ENCODE measurements at places on chromosomes 16 and 17.

DNA sequence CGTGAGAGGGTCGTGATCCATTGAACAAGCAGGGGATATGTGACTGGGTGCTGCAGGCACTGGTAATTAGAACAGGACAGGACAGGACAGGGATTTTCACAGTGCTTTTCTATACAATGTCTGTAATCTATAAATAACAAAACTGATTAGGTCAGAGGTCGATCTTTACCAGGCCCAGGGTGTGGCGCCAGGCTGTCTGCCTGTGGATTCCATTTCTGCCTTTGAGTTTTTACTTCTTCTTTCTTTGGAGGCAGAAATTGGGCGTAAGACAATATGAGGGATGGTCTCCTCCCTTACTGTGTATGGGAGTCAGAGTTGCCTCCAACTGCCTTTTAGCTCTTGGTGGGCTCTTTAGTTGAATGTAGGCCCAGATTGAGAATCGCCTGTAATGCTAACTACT, 1.5 kb upstream of the ZNF764 start:
- DNase-seq = no peak

- no peak for DNase-seq
These were observed 77.3 kb upstream of the ASIC2 start for GRCh38 chr17:33370401-33370800.

DNA sequence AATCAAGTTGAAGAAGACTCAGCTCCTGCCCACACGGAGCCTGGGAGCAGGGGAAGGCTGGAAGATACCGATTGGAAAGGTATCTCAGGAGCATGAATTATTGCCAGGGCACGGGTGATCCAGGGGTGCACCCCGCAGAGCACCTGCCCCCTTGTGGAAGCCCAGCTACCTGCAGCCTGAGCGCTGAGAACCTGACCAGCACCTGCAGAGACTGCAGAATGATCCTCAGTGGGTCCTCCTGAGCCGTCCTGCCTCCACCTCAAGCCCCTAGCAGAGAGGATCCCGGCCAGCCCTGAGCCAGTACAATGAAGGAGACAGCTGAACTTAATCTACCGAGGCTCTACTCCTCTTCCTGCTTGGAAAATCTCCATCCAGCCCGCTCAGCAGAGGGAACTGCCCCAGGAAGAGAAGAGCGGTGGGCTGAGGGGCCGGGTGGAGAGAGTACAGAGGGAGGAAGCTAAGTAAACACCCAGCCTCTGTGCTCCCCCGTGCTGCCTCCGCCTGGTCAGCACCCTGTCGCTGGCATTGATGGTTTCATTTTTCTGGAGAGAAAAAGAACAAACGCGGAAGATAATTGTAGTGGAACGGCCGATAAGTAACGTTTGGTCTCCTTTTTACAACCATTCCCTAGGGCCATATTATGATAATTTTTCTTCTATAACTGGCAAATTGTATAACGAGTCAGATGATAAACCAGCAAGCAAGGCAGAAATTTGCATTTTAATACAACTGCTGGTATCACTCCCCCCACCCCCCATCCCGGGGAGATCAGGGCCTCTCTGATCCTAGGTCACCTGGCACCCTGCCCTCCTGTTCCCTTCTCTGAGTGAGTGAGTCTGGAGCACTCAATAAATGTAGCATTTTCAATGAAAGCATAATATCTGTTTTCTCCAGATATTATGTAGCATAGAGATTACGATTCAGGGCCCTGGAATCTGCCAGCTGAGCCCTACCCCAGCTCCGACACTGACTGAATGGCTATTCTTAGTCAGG, 204.5 kb upstream of the RPL38 start:
- peak; percentile 2 for DNase-seq

- DNase-seq = no peak
These were observed 169.0 kb upstream of the HS3ST3A1 start for GRCh38 chr17:13770702-13771101.

GRCh38 chr17:65690626-65691310, 129.3 kb upstream of the AXIN2 start:
- DNase-seq = no peak

- DNase-seq = no peak
These were observed at the start of gene TLCD1 for GRCh38 chr17:28726226-28726626. Gene TLCD1, minus strand, starts transcription at chr17:28726233. Its CDS starts 136 bp downstream, at chr17:28726097.

GRCh38 chr16:1443403-1443973, 868 bp downstream of the CCDC154 start:
- no peak for DNase-seq

DNA sequence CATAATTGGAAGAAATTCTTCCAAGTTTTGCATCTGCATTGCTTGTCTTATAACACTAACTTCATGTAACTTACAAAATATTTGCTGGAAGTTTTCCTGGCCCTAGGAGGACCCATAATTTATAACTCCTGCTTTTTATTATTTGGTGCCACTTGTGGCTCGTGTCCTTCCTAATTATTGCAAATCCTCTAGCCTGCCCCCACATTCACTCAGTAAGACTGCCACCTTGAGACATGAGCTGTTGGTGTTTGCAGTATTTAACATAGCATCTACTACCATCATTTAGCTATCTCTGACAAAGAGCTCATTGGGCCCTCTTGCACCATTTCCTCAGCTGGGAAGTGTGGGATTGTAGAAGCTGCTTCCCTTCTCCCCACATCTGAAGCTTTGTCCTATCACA, 49.5 kb downstream of the FTO start:
- no peak for DNase-seq

DNA sequence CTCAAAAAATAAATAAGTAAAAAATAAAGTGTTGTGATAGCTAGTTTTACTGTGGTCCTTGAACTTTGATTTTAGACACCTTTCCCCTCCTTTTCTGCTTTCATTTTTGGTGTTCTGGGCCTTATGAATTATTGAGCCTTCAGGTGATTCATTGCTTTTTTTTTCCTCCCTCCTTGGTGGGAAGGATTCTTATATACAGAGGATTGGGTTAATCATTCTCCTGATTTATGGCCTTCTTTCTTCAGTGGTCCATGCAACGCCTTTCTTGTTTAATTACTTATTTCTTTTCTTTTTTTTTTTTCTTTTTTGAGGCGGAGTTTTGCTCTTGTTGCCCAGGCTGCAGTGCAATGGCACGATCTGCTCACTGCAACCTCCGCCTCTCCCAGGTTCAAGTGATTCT, 8.0 kb upstream of the MYL4 start:
- peak; percentile 96 for DNase-seq

DNA sequence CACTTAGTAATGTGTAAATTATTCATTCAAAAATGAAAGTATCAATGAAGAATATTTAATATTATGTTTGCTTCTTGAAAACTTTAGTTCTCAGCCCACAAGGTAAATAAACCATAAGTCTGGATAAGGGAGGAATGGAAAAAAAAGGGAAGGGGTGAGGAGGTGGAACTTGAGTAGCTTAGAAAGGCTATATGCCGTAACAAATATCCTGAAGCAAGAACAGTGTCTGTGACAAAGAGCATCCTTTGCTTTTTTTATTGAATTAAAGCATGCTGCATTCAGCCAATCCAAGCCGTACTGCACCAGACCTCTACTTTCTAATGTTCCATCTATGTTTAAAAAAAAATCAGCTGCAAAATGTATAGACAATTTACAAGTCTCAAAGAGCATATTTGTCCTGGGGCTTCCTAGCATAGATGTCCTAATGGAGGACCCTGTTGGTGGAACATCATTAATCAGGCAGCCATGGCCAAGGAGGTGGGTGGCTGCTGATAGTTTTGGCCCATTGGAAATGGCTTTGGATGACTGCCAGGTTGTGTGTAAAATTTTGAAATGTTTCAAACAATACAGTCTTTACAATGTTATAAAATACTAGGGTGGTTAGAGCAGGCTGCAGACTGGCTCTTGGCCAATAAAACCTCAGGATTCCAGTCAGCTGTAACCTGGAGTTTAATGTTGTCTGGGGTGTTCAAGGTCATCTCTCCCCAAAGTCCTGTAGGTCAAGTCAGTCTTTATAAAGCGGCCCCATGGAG, 895.8 kb upstream of the SOX9 start:
- DNase-seq = peak; percentile 33

GRCh38 chr16:83701494-83701893, 106.3 kb upstream of the HSBP1 start:
- peak; percentile 51 for DNase-seq

GRCh38 chr16:1571012-1571671, 37.7 kb downstream of the TMEM204 start:
- no peak for DNase-seq

- DNase-seq = peak; percentile 19
These were observed 4.9 kb downstream of the MYLK3 start for GRCh38 chr16:46743232-46743719.

GRCh38 chr16:85777583-85778310, 21.6 kb downstream of the EMC8 start:
- peak; percentile 57 for DNase-seq

- no peak for DNase-seq
These were observed 63.9 kb upstream of the DNAJA2 start for GRCh38 chr16:47037396-47037745.

DNA sequence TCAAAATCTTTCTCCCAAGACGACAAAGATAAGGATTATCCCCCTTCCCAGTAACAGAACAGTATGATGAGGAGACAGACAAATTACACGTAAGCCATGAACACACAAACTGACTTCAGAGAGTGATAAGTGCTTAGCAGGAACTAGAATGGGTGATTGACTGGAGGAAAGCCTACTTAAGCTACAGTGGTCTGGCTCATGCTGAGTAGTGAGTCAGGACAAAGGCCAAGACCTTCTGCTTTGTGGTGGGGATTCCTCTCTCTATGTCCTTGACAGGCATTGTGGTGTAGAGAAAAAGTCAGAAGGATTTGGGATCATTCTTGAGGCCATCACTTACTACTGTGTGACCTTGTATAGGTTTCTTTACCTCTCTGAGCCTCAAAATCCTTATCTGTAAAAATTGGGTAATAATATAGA, 381.9 kb upstream of the CCL2 start:
- peak; percentile 49 for DNase-seq

GRCh38 chr17:35841505-35841904, 27.2 kb downstream of the HEATR9 start:
- DNase-seq = no peak

DNA sequence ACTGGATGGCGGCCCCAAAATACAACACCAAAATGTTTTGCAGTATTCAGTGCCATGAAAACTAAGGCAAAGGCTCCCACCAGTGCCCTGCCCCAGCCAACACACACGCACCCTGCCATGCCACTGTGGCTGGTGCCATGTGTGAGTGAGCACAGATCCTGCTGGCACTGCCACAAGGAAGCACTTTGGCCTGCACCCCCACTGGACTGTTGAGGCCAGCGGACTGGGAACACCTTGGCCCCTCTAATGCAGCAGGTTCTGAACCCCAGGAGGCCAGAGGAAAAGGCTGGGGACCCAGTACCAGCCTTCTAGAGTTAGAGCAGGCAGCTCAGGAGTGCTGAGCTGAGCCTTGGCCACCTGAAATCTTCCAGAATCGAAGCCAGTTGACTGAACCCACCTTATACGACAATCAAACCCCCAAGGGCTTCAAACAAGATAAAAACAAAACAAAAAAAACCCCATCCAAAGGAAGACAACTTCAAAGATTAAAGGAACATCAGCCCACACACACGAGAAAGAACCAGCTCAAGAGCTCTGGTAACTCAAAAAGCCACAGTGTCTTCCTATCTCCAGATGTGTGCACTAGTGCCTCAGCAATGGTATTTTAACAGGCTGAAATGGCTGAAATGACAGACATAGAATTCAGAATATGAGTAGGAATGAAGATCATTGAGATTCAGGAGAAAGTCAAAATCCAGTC, 21.5 kb downstream of the NLRP1 start:
- DNase-seq = no peak

- no peak for DNase-seq
These were observed 55.0 kb upstream of the FA2H start for GRCh38 chr16:74829637-74830036.

DNA sequence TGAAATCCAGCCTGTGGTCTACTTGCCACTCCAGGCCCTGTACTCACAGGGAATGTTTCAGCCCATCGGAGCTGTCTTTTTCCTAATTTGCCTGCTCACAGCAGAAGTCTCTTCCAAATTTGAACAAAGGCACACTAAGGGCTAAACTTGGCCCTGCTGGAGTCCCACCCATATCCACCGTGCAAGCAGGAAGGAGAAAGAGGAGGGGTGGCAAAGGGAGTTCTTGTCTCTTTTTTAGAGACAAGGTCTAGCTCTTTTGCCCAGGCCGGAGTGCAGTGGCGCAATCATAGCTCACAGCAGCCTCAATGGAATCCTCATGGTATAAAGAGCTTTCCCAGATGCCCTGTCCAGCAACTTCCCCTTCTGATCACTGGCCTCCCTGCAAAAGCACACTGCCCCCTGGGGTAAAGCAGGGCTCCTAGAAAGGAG, 2.7 kb upstream of the PRM1 start:
- no peak for DNase-seq

DNA sequence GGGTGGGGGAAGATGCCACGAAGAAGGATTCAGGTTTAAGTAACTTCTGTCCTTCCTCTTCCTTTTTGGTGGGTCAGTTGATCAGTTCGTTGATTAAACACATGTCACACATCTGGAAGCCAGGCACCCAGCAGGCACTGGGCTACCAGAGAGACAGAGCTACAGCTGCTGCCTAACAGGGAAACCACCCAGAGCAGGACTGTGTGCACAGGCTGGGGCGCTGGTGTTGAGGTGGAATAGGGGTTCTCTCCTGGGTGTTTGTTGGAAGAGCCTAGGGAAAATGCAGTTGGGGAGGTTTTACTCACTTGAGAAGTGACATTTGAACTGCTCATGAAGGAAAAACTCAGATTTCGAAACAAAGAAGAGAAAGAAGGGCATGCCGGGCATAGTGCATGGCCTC, 152.4 kb downstream of the IRX5 start:
- no peak for DNase-seq

DNA sequence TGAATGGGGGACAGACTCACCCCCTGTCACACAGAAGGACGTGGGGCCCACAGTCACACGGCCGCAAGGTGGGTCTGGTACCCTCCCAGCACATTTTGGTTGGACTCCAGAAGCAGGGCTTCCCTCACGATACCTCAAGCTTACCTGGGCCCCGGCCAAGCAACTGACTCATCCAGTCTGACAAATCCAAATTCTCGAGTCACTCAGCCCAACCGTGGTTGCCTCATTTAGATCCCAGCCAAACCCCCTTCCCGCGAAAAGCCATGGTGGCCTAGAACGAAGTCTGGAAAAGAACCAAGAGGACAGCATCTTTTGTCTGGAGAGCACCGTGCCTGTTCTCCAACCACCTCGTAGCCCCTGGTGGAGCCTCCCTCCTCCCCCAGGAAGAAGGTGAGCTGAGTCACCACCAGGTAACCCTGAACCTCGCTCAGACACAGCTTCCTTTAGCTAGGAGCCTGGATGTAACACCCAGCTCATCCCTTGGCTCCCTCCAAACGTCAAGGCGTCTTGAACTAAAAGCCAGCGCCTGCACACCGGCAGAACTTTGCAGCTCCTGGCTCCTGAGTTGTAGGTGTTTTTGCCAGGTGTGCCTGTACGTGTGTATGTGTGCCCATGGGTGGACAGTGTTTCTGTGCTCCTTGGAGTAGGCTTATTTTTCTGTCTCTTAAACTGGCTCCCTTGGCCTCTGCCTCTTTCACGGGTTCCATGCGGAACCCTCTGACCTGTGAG, 78.9 kb downstream of the CMIP start:
- DNase-seq = peak; percentile 81

GRCh38 chr17:46818316-46818928, at the start of gene WNT3:
Gene WNT3, minus strand, starts transcription at chr17:46818692. Its CDS starts 95 bp downstream, at chr17:46818597.
- no peak for DNase-seq

- DNase-seq = no peak
These were observed 78.5 kb downstream of the SALL1 start for GRCh38 chr16:51072591-51072990.

All from renal cortical epithelial cell (primary cell).